ENCODE measurements at places on chromosomes 4 and X.

- no peak for DNase-seq
Observed at GRCh38 chr4:111070390-111070789, 447.5 kb upstream of the PITX2 start.

DNA sequence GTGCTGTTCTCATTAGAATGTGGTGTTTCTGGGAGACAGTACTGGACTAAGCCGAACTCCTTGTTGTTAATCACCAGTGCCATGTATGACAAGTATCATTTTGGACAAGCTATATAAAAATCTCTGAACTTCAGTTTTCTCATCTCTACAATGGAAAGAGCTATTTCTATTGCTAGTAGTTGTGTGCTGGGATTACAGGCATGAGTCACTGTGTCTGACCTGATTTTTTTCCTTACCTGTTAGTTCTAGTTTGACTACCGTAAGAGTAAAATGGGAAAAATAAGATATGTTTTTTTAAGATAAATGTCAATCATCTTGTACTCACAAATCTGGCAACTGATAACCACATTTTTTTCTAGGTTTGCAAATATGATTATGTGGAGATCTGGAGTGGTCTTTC is 192.3 kb downstream of the TLL1 start:
- no peak for DNase-seq

DNA sequence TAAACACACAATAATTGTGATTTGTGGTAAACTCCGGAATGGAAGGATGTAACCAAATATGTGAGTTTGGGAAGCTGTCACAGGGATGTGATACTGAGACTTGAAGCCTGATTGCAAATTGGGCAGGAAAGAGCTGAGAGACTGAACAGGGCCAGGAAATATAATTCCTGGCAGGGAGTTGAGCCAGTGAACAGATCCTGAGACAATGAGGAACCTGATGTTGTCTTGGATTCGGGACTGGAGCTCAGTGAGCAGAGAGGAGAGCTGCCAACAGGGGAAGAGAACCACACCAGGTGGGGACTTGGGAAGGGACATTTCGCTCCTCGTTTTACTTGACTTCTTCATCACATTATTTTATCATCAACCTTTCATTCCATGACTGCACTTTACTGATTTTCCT is 386.0 kb downstream of the TLL1 start:
- no peak for DNase-seq

DNA sequence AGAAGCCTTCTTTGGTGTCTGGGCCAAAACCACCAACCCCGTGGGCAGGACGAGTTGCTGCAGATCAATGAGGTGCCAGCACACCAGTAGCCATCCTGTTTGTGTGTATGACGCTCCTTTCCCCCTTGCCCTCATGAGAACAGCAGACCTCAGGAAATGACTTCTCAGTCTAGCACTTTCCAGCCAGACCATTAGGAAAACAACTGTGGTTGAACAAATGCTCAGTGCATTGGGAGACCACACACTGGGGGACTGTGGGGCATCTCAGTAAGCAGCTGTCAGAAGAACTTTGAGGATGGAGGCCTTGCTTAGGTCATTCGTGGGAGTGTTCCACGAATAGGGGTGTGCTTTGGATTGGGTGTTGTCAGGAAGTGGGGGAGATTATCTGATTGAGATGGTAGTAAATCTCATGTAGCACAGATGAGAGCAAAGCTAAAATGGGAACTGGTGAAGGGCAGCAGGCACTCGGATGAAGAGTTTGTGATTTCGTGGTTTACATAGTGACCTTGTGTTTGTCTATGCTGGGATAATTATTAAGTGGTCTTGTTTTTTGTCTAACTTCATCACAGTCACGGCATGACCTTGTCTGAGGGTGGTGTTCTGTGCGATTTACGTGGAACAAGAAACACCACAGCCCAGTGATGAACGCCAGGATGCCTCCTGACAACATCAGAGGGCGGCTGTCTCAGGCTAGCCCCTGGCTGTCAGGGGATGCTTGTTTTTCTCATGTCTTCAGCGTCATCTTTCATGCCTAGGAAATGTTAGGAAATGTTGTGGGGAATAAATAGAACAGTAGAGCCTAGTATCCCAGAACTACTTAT is 70.1 kb downstream of the USP46 start:
- DNase-seq = no peak

DNA sequence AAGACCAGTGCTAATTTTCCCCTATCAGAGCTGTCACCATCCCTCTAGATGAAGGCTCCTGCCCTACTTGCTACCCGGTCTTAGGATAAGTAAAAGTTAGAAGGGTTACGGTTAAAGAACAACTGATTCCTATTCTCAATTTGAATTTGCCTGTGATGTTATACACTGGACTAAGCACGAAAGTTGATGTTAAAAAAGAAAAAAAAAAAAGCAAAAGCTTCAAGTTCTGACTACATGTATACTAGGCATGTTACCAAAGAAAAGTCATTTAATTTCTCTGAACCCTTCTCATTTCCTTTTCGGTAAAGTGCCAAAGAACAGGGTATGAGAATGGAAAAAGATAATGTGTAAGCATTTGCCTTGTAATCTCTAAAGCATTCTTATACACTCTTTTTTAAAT is 1.4 kb upstream of the PPID start:
- DNase-seq = no peak

GRCh38 chr4:29046186-29046585 is 1674.0 kb upstream of the PCDH7 start:
- DNase-seq = no peak

DNA sequence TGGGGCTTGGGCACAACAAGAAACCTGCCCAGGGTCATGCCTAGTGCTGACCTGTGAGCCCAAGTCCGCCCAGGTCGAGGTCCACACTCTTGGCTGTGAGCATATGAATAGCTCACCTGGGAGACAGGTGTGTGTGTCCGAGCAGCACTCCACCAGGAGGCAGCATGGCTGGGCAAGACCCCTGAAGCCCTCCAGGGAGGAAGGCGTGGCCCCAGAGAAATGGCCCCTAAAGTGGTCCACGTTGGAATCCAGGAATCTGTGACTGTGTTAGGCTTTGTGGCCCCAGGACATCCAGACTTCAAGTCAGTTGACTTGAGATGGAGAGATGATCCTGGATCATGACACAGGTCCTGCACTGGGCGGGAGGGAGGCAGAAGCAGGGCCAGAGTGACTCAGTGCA is 138.8 kb downstream of the CPZ start:
- DNase-seq = no peak

- DNase-seq = no peak
Observed at GRCh38 chrX:101759000-101759399, 99.3 kb upstream of the ARMCX2 start.

- DNase-seq = no peak
Observed at GRCh38 chr4:55801498-55801897, 18.1 kb upstream of the EXOC1L start.

DNA sequence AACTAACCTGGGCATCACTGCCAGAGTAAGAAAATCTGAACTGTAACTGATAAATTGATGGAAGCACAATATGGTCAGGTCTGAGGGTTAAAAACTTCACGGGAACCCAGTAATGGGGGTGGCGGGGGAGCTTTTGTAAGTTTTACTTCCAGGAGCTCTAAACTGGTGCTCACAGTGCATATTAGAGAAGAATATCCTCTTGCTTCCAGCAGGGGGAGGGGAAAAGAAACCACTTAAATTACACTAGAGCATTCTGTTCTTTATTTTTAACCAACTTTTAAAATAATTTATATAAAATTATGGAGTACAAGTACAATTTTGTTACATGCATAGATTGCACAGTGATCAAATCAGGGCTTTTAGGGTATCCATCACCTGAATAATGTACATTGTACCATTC is 33.7 kb downstream of the WDR17 start:
- no peak for DNase-seq

DNA sequence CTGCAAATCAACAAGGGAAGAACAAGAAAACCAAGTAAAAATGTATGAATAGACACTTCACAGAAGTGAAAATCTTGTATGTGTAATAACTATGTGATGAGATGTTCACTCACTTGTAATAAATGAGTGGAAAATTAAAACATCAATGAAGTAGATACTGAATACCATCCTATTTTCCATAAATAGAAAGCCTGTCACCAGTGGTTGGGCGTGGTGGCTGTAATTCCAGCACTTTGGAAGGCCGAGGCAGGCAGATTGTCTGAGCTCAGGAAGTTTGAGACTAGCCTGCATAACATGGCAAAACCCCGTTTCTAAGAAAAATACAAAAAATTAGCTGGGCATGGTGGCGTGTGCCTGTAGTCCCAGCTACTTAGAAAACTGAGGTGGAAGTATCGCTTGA is 53.5 kb upstream of the SOD3 start:
- no peak for DNase-seq

- DNase-seq = no peak
Observed at GRCh38 chrX:2176733-2177132, 324.0 kb downstream of the DHRSX start.

DNA sequence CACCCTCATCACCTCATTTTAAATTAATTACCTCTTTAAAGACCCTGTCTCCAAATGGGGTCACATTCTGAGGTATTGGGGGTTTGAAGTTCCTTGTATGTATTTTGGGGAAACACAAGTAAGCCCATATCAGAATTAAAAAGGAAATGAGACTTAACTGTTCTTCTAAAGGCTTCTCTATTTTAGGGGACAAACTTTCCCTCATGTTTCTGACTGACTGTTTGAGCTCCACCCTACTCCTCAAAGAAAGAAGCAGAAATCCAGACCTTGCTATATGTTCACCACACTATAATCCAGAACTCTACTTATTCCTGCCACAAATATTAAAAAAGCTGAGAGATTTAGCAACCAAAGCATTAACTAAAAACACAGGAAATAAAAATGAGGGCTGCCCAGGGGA is 258.8 kb downstream of the ARHGAP24 start:
- no peak for DNase-seq

DNA sequence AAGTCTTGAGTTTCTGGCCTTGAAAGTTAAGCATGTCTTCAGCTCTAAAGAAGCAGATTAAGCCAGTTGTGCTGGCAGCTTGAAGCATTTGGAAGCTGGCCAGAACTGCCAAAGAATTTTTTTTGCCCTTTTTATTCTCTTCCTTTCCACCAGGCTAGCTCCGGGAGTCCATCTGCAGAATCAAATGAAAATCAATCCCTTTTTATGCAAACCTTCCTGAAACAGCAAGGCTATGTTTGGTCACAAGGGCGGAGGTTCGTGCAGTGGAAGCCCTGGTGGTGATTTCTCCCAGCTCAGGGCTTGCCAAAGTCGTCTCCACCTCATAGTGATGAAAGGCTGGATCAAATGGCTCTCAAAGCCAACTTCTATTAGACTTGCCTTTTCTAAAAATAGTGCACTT is 21.6 kb upstream of the C4orf54 start:
- DNase-seq = no peak

DNA sequence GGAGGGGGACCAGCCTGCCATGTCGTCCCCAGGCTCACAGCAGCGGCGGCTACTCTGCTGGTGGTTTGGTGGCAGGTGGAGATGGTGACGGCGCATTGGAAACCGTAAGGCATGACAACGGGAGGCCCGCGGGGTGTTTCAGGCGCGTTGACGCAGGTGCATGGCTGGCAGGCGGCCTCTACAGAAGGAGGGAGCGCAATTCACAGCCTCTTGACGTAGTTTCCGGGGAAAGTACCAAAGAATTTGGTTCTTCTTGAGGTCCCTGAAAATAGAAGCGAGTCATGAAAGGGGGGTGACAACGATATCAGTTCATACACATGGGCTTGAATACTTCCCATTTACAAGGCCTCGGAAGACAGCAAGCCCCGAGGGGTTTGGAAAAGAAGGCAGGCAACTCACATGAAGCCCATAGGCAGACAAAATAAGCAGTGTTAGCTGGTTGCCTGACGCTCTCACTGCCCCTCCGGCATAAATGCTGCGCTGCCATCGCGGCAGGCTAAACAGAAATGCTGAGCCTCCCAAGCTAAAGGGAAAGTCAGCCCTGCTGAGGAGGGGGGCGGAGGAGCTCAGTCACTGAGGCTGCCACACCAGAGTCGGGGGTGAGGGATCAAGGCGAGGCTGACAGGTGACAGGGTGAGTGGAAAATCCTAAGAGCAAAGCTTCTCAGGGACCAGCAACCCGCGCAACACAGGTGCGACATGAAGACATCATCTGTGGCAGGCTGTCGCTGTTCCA is 52.3 kb upstream of the PDLIM3 start:
- DNase-seq = peak; percentile 2

DNA sequence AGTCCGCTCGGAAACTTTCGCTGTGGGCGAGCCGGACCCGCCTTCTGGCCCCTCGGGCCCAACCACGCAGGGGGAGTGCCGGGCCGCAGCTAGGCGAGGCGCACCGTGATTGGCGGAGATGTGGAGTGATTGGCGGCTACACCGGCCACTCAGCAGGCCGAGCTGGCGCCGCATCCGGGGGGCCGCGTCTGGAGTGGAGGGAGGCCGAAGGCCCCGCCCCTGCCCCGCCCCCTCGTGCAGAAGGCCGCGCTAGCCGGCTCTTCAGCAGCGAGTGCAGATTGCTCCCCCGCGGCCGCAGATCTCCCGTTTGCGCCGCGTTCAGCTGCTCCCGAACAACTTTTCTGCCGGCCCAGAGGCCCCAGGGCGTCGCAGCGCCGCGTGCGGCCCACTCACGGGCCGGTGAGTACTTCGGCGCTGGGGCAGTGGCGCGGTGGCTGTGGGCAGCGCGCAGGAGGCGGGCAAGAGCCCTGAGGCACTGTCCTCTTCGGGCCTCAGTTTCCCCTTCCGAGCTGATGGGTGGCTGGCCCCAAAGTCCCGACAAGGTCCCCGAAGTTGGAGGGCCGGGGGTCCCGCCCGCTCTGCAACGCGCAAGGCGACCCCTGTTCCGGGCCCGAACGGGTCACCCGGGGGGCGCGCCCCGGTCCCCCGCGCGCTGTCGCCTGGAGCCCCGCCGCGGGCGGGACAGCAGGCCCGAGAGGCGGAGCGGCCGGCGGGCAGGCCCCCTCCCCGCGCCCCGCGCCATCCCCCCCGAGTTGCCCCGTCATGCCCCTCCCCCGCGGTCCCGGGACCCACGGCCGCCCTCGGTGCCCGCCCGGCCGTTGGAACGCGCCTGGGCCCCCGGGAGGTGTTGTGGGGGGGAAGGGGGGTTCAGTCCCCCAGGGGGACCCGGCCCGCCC is at the start of gene WFS1:
Gene WFS1 (plus strand): TSS at position 235 of the 896 bp plus-strand sequence. CDS start 7,606 bp downstream, outside the sequence.
- peak; percentile 95 for DNase-seq

DNA sequence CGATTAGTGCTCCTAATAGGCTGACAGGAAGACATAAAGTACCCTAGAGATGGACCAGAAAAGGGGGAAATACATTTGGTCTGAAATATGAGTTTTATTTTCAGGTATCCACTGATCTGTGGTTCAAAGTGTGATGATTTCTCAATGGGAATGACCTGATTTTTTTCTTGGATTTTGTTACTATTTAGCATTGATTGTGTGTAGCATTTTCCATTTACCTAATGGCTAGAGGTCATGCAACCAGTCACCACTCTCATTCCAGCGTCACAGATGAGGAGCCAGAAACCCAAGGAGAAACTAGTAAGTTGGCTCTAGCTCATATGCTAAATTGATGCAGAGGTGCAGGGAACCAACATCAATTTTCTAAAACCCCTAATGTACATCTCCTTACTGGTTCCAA is 118.1 kb downstream of the IL1RAPL2 start:
- no peak for DNase-seq

DNA sequence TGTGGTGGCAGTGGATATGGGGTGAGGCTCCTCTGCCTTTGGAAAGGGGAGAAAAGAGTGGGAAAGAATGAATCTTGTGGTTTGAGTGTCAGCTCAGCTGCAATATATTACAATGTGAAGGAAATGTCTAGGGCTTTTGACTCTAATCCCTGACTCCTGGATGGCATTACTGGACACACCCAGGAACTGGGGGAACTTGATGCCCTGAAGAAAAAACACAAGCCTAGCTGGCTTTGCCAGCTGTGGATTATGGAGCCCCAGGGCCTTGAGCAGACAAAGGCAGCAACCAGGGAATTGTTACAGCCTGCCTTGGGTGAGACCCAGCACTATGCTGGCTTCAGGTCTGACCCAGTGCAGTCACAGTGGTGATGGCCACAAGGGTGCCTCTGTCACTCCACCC is 57.1 kb upstream of the CYSLTR1 start:
- no peak for DNase-seq

- DNase-seq = no peak
Observed at GRCh38 chrX:80016182-80016581, 1.6 kb downstream of the TBX22 start.
